ENCODE measurements at places on chromosomes 3 and 15.

GRCh38 chr3:128607710-128608048 lies 42.9 kb downstream of the RPN1 start:
- no peak for DNase-seq

DNA sequence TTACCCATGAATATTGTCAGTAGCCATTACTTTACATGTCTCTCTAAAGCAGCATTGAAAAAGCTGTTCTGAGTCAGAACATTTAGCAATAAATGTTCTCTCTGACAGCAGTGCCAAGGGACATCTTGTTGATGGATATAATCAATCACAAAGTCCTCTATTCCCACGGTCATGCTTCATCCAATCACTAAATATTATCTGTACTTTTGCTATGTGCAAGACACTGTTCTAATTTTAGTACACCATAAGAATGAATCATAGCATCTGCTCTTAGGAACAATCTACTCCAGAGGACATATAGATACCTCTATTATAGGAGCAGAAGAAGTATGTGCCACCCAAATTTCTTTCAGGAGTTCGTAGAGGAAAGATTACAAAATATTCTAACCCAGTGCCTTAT lies 142.5 kb upstream of the MBNL1 start:
- no peak for DNase-seq

GRCh38 chr3:54736459-54736858 lies 191.4 kb downstream of the LRTM1 start:
- no peak for DNase-seq

- no peak for DNase-seq
These were observed 309.2 kb upstream of the SATB1 start for GRCh38 chr3:18734309-18734708.

DNA sequence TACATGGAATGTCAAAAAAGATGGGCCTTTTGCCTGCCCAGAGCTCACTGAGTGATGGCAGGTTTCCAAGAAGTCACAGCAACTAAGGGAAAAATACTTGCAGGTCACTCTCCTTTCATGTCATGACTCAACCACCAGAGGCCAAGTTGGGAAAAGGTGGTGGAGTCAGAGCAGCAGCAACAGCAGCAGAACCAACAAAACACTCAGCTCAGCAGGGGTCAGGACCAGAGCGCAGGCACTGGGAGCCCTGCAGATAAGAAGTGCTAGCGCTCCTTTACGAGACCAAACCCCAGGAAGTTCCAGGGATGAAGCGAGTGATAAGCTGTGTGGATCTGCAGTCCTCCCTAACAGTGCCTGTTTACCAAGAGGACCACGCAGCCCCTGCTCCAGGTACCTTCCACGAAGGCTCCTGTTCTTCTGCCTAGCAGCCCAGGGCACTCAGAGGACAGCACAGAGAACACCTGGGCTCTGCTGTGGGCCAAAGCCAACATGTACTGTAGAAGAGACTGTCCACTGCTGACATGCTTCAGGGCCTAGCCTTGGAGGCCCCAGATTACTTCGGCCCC lies 26.0 kb downstream of the POC1A start:
- DNase-seq = no peak

DNA sequence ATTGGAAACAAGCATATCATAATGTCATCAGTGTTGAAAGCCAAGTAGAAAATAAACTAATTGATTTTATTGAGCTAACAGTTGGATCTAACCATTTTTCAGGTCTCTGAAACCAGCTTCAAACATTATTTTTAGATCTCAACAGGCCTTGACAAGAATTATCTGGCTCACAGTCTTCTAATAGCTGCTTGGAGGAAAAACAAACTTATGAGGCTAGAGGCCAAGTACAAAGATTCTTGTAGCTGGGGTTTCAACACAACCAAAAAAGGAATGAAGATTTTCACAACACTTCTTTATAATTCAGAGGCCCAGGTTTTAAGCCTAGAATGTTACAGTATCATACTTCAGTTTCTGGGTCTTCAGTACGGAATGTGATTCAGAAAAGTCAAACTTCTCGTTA lies 3.7 kb downstream of the SETMAR start:
- DNase-seq = no peak

- no peak for DNase-seq
These were observed 247.1 kb upstream of the ARPP21 start for GRCh38 chr3:35392187-35392586.

GRCh38 chr3:126245811-126246727 lies 65.7 kb upstream of the ALDH1L1 start:
- DNase-seq = peak; percentile 2

- DNase-seq = no peak
These were observed 100.9 kb upstream of the HACD2 start for GRCh38 chr3:123685780-123686179.

DNA sequence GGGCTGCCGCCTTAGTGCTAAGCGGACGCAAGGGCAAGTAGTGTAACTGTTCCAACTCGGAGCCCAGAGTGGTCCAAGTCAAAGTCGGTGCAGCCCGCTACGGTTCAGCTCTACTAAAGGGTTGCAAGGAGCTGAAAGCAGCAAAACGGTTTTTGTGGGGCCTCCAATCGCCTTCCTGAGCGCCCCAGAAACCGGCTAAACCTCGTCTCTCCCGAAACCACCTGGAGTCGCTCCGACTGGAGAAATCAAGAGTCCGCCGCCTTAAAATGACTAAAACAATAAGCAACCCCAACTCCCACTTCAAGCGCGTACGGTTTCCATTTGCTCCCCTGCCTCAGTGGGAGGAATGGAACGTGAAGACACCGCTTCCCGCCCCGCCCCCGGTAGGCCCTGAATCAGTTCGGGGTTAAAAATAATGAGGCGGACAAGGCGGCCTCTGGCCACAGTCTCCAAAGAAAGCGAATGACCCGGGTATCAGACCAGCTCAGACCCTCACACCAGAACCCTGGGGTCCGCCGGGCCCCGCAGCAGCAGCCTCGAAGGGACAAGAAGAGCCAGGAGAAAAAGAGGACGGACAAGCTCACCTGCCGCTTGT lies 401 bp downstream of the SEC11A start:
- no peak for DNase-seq

- no peak for DNase-seq
These were observed 18.5 kb downstream of the TNK2 start for GRCh38 chr3:195889870-195890295.

DNA sequence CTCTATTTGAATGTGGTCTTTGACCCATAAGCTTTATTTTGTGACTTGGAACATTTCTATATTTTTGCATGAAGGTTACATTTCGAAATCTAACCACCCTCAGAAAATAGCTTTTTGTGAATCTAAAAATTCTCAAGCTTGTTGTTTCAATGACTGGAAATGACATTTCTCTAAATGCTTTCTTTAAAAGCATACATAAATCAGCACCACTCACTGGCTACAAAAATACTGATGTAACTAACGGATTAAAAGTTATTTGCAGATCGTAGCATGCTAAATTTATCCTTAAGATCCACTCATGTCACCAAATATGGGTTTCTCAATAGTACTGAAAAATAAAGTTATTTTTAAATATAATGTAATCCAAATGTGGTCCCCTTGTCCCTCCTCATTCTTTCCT lies 55.2 kb upstream of the ACAN start:
- DNase-seq = no peak

GRCh38 chr15:31579976-31580375 lies 253.3 kb downstream of the KLF13 start:
- DNase-seq = no peak

GRCh38 chr3:2856138-2857133 lies 253.7 kb downstream of the IL5RA start:
- DNase-seq = no peak

DNA sequence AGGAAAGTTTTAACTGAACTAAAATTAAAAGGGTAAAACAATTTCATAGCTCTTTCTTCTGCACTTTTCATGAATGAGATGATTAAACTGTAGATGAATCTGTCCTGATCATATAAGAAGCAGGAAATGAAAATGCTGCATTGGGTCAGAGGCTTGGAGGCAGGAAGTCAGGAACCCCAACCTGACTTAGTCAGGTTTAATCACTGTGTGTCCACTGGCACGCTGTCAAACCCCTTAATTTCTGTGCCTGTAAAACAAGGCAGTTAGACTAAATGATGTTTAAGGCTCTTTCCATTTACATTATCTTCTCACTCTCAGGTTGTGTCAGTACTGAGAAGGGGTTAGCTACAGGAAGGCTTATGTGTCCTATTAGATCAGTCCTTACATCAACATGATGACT lies 193.3 kb upstream of the TTC14 start:
- DNase-seq = no peak
